Fibroblast of villous mesenchyme (primary cell): ENCODE measurements at places on chromosomes 16 and 17.

GRCh38 chr16:30186782-30187555 is 3.6 kb downstream of the CORO1A start:
- DNase-seq, result peak; percentile 17

- no peak for DNase-seq
Observed at GRCh38 chr16:4138713-4139112, 22.5 kb upstream of the ADCY9 start.

DNA sequence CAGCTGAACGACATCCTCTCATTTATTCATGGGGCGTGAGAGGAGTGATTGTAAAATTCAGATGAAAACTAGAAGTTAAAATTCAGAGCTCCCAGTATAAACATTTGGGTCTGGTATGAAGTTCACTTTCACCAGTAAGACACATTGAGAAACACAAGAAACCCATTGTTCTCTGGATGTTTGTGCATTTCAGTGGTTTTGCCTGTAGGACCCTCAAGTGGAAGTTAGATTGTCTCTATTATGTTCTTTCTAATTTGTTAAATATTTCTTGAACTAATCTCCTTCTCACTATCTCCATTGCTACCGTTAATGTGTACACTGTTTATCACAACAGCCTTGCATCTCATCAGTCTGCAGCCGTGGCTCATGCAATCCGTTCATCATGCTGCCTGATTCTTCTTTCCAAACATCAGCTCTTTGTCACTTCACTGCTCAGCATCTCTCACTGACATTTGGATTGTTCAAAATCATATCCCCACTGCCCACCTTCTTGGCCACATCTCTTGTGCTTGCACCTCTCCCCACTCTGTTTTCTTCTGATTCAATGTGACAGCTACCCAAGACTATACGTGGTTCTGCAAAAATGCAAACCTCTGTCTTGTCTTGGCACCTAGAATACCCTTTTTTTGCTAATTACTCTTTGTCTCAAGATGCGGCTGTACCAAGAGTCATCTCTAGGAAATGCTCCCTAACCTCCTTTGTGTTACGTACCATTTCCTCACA is 49.5 kb downstream of the HLF start:
- no peak for DNase-seq

GRCh38 chr17:27430882-27431491 is 25.3 kb upstream of the KSR1 start:
- peak; percentile 59 for DNase-seq

DNA sequence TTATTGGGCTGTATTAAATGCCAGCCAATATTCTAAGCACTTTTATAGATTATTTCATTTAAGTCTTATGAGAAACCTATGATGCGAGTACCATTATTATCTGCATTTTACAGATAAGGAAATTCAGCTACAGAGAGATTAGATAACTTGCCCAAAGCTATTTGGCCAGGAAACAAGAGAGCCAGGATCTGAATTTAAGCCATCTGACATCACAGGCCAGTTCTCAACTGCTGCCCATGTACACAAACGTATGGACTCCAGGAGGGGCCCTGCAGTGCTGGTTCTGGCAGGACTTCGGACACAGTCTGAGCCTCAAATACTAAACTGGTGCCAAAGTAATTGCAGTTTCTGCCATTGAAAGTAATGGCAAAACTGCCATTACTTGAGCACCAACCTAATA is 40.2 kb downstream of the CPPED1 start:
- peak; percentile 82 for DNase-seq

DNA sequence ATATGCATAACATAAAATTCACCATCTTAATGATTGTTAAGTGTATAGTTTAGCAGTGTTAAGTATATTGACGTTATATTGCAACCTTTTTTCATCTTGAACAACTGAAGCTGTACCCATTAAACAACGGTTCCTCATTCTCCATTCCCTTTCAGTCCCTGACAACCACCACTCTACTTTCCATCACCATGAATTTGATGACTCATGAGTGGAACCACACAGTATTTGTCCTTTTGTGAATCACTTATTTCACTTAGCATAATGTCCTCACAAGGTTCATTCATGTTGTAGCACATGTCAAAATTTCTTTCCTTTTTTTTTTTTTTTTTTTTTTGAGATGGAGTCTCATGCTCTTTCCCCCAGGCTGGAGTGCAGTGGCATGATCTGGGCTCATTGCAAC is 46.0 kb downstream of the HOXB1 start:
- DNase-seq, result peak; percentile 22
